ENCODE measurements at places on chromosomes 4 and X. TPM values are rescaled to one million over a fixed set of nuclear protein-coding genes. Genes with fewer than 3 reads are reported as not detected.
A peak's percentile ranks its signal among the peaks of the same experiment; 100 is the strongest.

- DNase-seq: no peak
Measured at GRCh38 chr4:183449193-183449882, 4.9 kb downstream of the CDKN2AIP start.

DNA sequence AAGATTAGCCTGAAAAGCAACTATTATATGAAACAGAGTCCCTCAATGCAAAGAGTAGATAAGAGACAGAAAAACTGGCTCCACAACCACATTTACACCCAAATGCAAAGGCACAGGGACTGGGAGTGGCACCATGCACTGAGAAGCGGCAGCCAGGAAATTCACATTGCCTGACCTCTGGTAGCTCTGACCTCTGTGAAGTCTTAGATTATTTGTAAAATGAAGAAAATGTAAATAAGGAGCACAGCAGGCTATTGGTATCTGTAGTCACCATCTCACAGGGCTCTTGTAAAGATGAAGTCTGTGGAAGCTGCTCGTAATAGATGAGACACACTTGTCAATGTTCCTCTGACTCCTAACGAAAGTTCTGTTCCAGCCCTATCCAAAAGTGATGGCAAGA lies 69.7 kb downstream of the FAT1 start:
- no peak for DNase-seq

DNA sequence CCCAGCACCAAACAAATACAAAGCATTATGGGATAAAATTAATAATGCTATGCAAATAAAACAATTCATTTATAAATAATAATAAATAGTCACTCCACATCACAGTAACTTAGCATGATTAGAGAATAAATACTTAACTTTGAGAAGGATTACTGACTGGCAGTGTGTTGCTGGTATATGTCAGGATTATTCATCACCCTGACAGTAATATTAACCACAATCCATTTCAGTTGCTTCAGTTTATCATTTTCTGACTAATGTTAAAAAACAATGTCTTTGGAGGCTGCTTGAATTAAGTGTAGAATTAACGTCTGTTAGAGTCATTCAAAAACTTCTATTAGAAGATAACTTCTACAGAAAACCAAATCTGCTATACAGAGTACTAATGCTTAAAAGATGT lies 124.1 kb upstream of the MAB21L2 start:
- DNase-seq: no peak

DNA sequence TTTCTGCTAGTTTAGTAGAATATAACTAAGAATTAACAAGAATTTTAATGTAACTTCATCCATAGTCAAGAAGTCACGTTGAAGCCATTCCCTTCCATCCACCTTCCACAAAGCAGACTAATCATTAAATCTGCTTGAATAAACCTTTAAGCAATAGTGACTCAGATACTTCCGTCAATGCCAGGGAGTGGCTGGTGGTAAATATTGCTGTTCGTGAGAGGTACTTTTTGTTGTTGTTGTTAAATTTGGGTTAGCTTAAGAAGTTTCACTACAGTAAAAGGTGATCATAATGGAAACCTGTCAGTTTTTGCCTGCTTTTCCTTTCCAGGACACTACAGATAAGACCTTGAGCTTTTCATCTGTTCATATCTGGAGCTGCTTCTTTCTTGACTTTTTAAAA lies 316.3 kb downstream of the TMA16 start:
- no peak for DNase-seq

- DNase-seq: no peak
Measured at GRCh38 chr4:56971383-56971782, 6.0 kb downstream of the NOA1 start.

DNA sequence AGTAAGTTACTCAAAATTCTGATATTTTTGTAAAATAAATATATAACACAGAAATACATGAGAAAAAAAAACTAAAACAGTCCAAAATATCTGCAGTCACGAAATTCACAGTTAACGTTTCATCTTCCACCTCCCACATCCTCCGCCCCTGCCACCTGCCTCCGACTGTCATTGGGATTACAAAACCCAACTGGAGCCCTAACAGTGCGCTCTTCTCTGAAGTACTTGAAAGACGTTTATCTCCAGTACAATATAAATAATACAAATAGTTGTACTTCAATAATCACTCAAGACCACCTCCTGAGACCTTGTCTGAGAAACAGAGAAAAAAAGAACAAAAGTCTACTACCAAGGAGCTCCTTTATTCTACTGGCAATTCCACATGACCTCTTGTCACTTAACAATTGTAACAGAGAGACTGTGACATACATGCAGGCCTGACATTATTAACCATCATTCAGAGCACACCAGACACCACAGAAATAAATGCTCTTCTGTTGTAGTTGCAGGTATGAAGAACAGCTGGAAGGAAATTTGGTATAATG lies 280.6 kb downstream of the PPP3CA start:
- DNase-seq: no peak

- no peak for DNase-seq
Measured at GRCh38 chr4:109207061-109207460, 95.4 kb downstream of the COL25A1 start.

- peak; percentile 1 for DNase-seq
Measured at GRCh38 chrX:111244235-111244750, 26.0 kb downstream of the CAPN6 start.

The CLDN34 gene
- total RNA-seq: not detected
